ENCODE measurements at places on chromosomes 6 and 20.

DNA sequence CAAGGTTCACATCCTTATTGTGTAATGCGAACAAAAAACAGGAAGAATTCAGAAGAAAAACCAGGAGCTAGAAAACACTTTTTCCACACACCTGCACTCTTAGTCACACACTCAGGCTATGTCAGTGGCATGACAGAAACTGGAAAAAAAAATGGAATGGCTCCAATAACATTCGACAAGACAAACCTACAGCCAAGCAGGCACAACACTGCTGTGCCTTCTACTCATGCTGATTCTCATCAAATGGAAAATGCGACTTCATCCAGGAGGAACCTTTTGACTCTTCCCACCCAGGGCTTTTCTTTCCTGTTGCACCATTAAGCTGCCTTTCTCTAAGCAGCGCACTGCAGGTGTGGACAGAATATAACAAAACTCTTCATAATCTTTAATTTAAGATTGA is 163.2 kb upstream of the BTBD3 start:
- no peak for DNase-seq

DNA sequence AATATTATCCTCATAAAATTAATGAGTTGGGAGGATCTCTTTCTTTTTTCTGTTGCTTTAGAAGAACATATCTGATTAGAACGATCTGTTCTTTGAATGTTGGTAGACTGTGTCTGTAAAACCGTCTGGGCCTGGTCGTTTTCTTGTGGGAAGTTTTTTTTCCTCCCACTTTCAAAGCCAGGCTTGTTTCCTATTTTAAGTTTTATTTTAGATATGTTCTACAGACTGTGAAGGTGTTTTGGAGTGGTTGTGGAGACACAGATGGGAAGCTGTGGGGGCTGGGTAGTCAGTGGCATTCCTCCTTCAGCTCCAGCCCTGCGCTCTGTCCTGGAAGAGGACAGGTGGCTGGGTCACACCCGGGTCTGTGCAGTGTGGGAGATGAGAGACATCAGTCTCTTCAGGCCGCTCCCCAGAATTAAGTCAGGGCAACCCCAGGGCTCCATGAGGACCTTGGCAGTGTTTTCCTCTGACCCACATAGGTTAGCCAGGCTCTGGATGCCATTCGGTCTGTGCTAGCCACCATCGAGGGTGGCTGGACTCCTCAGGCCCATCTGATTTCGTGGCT is 92.0 kb upstream of the SCP2D1 start:
- DNase-seq = no peak

GRCh38 chr20:22560817-22561216 is 23.6 kb downstream of the FOXA2 start:
- no peak for DNase-seq

DNA sequence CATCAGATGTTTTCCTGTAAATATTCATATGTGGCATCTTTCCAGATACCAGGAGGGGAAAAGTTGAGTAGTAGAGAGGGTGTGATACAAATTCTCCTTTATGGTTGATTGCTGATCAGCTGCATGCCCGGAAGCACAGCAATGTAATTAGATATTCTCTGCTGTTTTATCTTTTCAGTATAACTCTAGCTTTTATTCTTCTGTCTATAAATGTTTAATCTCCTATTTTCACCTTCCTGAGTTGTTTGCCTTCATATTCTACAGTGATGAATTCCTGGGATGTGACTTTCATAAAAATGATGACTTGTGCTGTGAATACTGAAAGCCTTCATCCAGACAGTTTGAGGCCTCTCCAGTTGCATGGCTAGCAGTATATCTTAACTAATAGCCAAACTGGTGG is 53.7 kb downstream of the SH3BGRL2 start:
- DNase-seq = no peak

GRCh38 chr6:148671952-148672351 is 74.9 kb upstream of the UST start:
- no peak for DNase-seq

DNA sequence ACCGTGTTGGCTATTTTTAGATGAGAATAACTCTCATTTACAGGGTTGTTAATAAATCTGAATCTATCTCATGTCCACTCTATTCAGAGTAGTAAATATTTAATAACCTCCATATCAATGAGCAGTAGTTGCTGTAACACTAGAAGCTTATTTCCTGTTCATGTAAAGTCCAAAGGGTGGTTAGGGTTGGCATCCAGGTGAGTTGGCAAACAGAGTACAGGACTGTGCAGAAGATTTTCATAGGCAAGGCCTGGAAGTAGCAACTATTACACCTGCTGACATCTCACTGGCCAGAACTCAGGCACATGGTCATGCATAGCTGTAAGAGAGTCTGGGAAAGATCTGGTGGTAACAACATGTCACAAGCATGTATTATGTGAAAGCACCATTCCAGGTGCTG is 147.5 kb downstream of the PHF3 start:
- DNase-seq = no peak

DNA sequence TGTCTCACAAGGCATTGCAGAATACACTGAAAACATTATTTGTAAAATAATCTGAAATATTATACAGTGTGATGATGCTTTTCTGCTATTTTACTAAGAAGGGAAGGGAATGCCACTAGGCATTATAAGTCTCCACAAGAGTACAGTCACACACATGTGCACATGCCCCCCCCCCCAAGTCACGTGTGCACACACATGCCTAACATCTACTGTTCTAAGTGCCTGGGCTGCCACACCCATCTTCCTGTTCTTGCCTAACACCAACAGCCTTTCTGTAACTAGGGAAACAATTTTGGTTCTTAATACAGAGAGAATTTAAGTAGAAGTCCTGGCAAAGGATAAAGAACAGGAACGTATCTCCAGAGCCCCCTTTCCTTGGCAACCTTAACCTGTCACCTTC is 58.2 kb upstream of the BCLAF1 start:
- no peak for DNase-seq

DNA sequence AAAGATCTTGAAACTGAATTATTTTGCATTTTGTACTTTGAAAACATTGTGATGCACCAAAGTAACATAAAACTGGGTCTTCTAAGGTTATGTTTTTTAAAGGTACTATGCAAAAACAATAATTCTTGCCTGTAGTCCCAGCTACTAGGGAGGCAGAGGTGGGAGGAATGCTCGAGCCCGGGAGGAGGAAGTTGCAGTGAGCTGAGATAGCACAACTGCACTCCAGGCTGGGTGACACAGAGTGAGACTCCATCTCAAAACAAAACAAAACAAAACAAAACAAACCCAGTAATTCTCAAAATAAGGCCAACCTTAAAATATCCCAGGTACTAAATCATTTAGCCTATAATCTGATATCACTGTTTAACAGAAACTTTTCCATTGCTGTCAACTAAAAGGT is 269.6 kb downstream of the KHDC1L start:
- DNase-seq = no peak

- no peak for DNase-seq
These were observed 80.2 kb downstream of the FAM50B start for GRCh38 chr6:3929281-3929798.

GRCh38 chr6:11136809-11137208 is 25.3 kb upstream of the ERVFRD-1 start:
- DNase-seq = no peak

GRCh38 chr20:63216041-63216848 is at the start of gene YTHDF1:
TSS of gene YTHDF1 (minus strand) at chr20:63216131. CDS start at chr20:63215892, 239 bp downstream.
- peak; percentile 98 for DNase-seq

DNA sequence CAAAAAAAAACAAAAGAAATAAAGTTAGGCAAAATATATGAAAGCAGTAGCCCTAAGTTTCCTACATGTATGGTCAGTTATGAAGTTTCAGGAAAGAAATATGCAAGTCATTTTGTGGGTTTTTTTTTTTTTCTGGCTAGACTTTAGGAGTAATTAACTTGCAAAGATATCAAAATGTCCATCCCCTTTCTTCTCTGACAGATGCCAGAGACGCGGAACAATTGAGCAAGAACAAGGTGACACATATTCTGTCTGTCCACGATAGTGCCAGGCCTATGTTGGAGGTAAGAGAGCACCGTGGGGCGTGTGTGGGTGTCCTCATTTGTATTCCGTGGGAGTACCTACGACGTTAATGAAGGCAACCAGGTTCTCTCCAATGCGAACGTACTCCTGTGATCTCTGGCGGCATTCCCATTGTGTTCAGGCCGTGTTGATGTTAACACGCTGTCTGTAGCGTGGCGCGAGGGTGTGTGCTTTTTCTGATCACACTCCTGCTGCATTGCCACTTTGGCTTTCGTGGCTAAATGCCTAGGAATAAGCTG is 19.5 kb downstream of the DUSP22 start:
- DNase-seq = no peak

DNA sequence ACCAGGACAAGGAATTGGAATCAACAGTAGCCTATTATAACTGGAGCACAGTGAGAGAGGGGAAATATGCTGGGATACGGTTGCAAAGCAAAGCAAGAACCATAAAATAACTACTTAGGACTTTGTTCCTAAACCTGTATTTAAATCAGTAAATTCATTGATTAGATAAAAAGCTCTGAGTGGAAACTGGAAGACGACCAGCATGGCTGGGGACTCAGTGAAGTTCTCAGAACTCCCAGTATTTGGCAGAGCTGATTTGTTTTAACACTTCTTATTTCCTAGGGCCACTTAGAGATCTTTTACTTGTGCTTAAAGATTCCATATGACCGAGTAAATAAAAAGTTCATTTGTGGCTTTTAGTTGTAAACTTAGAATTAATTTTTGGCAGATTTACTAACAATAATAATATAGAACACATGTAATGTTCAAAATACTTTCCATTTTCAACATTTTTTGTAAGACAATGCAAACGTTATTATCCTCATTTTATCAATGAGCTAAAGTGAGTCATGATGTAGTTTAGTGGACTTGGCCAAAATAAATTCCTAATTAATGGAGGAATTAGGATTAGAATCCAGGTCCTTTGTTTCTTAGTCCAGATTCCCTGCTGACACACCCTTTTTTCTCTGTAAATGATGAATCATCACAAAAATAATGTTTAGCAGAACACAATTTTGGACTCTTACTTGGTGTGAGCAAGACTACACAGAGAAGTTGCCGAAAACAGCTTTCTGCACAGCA is 392.9 kb downstream of the GJA1 start:
- no peak for DNase-seq

- no peak for DNase-seq
These were observed 3.8 kb upstream of the IER3 start for GRCh38 chr6:30747902-30748769.

GRCh38 chr6:54085047-54085446 is 26.2 kb upstream of the MLIP start:
- DNase-seq = no peak

GRCh38 chr6:2309122-2309521 is 63.7 kb upstream of the GMDS start:
- DNase-seq = no peak

GRCh38 chr20:57649617-57650015 is 29.4 kb upstream of the ZBP1 start:
- DNase-seq = no peak

- no peak for DNase-seq
These were observed 96.4 kb downstream of the AIG1 start for GRCh38 chr6:143157131-143157530.

DNA sequence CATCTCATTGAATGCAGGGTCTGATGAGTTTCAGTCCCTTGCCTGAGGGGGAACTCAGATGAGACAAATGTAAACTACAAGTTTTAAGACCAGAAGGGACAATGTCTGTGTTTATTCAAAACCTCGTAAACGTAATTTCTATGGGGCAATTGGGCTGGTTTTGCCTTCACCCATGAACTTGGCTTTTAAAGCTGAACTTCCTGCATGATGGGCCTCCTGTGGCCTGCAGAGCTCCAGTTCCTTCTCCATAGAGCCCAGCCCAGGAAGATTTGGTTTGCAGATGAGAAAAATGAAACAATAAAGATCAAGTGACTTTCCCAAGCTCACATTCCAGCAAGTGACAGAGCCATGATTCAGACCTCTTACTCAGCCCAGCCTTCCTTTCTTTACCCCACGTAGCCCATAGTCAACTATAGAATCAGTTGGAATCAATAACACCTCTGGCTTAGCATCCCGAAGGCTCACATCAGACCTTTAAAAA is 612.3 kb downstream of the UTRN start:
- no peak for DNase-seq

GRCh38 chr6:169920359-169921020 is 169.1 kb downstream of the ERMARD start:
- no peak for DNase-seq

DNA sequence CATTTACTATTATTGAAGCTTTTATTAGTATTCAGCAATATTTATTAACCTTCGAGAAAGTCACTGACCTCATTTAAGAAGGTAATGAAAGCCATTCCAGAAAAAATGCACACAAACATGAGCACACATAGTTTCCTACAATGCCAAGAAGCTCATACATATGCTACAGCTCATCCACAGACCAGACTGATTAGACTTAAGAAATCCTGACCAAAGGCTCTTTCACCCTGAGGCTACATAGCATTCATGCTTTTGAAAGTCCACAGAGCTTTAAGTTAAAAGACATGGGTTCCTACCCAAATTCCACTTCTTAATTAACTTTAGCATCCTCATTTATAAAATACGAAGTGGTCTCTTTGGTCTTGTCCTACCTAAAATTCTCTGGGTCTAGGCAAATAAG is 430.4 kb downstream of the TBC1D32 start:
- no peak for DNase-seq

DNA sequence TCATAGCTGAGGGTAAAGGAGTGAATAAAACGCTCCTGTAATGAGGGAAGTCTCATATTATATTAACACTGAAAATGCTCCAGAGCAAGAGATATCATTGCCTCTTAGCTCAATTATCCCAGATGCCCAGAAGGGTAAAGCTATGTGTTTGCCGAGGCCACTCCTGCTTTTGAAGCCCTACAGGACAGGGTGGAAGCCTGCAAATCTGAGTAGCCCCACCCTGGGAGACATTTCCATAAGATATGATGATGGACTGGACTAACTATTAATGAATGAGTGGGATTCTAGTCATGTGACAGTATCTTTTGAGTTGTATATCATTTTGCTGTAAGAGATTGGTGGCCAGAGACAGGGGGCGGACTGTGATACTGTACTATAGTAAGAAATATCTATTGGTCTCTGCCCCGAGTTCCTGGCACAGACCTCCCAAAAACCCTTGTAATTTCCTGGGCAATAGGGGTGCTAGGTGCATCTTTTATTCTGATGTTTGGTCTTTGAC is 10.5 kb upstream of the SLC22A2 start:
- no peak for DNase-seq

GRCh38 chr6:169829786-169830185 is 78.4 kb downstream of the ERMARD start:
- DNase-seq = no peak

- DNase-seq = no peak
These were observed 591.4 kb downstream of the RNF144B start for GRCh38 chr6:18978337-18979128.

GRCh38 chr6:137763886-137764285 is 103.2 kb upstream of the TNFAIP3 start:
- no peak for DNase-seq

GRCh38 chr20:34517114-34517505 is 888 bp downstream of the DYNLRB1 start:
- DNase-seq = no peak

GRCh38 chr6:94362061-94362864 is 942.9 kb upstream of the EPHA7 start:
- no peak for DNase-seq

DNA sequence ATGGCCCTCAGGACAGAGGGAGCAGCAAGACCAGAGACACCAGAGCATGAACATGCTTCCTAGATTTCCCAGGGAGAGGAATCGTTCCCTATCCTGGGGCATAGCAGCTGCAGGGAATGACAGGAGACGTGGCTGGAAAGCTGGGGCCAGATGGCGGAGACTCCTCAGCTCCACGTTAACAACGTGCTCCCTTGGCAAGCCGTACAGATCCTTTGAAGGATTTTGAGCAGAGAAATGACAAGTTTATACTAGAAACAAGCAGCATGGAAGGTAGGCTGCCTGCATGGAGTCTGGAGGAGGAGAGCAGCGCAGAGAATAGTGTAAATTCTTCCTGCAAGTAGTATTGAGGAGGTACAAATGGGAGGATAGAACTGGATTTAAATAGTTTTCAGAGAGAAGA is 11.7 kb downstream of the MYLIP start:
- DNase-seq = peak; percentile 57

Measured in glutamatergic neuron (in vitro differentiated cells).